ENCODE measurements at places on chromosomes 2 and 18.
A peak's percentile ranks its signal among the peaks of the same experiment; 100 is the strongest.

GRCh38 chr2:197893403-197894177 is 89.2 kb downstream of the PLCL1 start:
- DNase-seq = no peak

- DNase-seq = no peak
Observed at GRCh38 chr2:238238311-238238765, 1.5 kb downstream of the HES6 start.

GRCh38 chr2:136359121-136359965 is 241.4 kb upstream of the CXCR4 start:
- peak; percentile 23 for DNase-seq

DNA sequence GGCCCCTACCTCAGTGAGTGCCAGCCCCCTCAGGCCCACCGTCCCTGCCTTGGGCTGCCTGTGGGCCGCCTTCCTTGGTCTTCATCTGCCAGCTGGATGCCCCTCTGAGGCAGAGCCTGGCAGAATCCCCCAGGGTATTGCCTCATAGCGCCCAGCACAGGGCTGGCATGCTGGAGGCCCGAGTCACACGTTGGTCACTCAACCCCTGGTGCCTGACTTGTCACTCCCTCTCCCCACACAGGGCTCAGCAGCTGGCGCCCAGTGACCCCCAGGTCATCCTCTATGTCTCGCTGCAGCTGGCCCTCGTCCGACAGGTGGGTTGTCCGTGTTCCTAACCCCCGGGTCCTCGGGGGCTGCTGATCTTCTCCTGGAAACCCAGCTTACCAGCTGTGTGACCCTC is 108.4 kb upstream of the MCFD2 start:
- no peak for DNase-seq

DNA sequence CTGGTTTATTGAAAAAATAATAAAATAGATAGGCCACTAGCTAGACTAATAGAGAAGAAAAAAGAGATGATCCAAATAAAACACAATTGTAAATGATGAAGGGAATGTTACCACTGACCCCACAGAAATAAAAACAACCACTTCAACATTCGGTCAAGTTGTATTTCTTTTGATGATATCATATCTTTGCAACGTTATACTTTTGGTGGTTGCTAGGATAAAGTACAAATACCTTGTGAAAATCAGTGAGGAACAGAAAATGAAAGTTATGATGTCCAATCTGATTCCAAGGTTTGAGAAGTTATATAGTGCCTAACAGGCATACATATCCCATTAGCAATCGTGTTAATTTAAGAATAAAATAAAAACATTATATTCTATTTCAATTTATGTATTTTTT is 6.6 kb upstream of the ASNSD1 start:
- DNase-seq = no peak

- DNase-seq = no peak
Observed at GRCh38 chr2:226411727-226412360, 387.8 kb downstream of the IRS1 start.

- DNase-seq = no peak
Observed at GRCh38 chr2:224359569-224359968, 42.3 kb downstream of the FAM124B start.

GRCh38 chr2:229708335-229708734 is 6.0 kb downstream of the DNER start:
- no peak for DNase-seq

DNA sequence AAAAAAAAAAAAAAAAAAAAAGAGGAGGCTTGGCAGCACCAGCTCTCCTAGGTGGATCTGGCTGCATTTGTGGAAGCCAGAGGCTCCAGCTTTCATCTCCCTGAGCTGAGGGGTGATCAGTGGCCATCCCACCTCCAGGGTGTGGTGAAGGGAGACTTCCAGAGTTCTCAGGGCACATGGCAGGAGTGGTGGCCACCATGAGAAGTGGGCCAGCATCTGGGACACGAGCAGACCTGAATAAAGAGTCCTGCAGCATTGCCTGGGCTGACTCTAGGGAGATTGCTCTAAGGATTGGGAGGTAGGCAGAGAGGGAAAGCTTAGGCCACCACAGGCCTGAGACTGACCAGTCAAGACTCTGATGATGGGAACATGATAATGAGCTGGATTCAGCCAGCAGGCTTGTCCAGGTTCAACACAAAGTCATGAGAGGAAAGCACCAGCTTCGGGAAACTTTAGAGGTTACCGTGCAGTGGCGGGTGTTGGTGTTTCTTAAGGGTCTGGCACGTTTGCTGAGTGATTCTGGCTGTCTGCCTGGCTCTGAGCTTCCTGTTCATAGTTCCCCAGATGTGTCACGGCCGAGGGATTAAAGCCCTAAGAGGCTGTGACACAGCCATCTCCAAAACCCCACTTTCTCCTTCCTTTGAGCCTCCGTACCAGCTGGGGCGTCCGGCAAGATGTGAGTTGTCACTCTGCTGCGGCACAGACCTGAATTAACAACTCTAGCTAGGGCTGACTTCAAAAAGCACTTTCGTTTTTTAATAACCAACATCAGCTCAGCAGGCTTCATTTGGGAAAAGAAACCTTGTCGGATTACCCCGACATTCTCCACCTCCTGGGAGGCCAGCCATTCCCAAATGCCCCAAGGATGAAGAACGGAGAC is 38.3 kb upstream of the IL1R1 start:
- DNase-seq = peak; percentile 82

DNA sequence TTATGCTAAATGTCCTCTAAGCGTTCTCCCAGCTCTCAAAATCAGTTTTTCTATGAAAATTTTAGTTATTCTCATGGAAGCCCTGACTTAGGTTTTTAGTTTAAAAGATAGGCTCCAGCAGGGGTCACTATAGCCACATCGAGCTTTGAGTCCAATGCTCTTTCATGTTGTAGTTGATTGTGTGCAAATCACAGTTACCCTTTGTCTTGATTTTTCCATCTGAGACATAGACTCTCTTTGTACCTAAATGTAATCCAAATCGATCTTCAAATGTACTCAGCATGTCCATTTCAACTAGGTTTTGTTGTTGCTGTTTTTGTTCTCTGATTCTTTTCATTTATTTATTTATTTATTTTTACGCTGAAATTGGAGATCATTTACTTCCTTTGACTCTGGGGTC is 26.4 kb upstream of the MSTN start:
- DNase-seq = no peak

DNA sequence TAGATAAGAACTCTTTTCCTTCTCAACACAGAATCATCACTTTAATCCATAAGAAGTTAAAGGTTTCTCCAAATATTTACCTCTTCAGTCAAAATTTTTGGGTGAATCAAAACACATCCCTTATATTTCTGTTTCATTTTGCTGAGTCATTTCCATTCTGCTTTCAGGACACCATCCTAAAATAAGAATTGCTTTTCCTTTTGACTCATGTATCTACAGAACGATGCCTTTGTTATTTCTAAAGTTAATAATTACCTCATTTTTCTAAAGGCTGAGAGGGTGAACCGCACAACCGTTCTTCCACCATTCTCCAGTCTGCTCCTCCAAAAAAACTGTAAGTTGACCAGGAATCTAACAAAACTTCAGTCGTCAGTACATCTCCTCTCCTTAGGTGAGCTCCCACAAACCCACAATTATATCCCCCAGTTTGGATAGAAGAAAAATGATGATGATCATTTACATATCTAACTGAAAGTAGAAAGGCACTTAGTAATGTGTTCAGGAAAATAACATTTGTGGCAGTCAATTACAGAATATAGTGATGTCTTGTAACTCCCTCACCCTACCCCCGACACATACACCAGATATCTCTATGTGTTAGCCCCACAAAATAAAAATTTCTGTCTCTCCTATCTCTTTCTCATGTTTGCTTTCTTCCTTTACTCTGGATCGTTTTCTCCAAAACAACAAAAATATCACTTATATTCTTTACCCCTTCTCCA is 162.5 kb downstream of the RAD51AP2 start:
- DNase-seq = no peak

GRCh38 chr18:8854550-8854949 is 149.2 kb downstream of the MTCL1 start:
- DNase-seq = no peak

DNA sequence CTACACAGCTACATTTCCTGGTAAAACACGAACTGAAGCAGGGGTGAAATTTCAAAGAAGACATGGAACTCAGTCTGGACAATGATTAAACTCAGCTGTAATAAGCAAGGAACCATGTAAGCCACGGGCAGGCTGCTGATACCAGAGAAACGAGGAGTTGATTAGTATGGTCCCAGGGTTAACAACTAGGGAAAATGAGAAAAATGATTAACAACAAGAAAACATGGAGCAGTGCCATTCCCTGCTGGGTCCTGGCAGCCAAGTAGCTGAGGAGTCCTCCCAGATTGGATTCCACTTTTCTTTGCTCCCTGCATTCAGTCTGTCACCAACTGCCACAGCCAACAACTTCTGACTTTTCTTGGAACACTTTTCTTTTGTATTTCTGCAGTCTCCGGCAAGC is 517.0 kb upstream of the KLHL29 start:
- DNase-seq = no peak

DNA sequence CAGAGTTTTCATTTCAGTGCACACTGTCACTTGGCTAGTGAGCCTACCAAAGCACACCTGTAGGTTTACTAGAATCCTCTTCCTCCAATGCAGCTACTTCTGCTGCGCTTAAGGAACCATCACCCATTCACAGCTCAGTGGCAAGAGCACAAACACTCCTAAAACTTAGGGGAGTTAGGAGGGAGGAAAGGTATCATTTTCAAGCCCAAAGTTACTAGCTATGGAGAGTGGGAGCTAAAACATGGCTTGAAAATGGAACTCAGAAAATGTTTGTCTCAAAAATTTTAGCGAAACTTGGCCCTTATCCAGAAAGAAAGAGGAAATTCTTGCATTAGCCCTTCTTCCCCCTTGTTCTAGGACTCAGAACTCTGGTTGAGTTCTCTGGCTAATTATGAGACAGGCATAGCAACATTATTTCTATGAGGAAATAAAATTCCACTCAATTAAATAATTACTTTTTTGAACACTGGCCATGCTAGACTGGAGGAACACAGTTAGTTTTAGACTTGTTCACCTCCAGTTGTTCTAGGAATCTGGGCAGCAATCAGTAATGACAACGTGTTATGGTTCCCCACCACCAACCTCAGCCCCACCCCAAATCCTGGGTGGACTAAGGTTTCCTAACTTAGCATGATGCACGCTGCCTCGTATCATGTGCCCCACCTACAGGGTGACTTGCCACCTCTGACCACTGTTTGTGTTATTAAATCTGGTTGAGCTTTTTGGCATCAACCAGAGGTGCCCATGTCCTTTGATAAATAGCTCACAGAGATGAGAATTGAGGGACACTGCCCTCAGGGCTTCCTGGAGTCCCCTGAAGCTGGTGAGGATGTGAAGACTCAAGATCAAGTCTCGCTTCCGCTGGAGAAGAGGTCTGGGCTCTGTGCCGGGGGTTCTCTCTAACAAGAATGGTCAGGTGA is 32.8 kb downstream of the LPIN2 start:
- no peak for DNase-seq

GRCh38 chr2:117686699-117687098 is 127.8 kb upstream of the DDX18 start:
- no peak for DNase-seq

DNA sequence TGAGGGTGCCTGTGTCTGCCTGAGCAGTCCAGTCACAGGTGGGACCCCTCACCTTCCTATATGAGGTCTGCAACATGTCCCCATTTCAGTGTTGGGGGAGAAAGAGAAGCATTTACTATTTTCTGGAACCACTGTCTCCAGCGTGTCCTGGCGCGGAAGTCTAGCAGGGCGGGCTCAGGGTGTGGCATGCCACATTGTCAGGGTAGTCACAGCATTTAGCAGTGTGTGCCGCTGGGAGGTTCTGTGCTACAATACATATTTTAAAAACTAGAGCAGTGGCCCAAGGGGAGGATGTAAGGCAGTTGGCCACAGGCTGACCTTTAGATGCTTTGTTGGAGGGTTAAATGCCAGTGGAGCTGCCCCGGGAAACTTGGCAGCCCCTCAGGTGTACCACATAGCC is 12.5 kb downstream of the UBE2F start:
- no peak for DNase-seq

DNA sequence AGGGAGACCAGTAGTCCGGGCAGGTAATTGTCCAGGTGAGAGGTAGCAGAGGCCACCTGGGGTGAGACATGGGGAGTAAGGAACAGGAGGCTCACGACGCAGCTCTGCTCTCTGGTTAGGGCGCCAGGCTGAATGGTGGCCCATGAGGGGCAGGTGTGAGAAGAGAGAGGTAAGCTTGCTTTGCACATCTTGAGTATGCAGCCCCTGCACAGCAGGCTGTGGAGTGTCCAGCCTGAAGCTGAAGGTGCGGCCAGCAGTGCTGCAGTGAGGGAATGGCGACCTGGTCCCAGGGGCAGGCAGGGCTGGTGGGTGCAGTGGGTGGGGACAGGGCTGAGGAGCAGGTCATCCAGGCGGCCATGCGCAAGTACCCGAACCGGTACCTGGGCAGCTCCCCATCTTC is 15.7 kb downstream of the PRELID3A start:
- no peak for DNase-seq

- DNase-seq = no peak
Observed at GRCh38 chr2:171394164-171394740, 39.5 kb downstream of the METTL8 start.

DNA sequence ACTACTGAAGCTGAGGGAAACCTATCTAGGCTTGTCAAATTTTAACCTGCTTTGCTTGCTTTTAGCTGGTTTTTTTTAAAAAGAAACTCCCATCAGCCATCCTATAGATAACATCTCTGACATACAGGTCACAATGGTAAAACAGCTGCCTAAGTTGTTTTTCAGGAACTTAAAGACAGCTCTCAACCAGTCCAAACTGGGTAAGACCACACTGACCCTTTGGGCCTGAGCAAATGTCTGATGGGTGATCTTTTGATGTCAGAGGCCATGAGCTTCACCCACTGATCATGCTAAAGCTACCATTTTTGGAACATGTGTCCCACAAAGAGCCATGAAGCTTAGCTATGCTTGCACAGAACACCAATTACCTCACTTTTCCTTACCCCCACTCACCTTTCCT is 50.0 kb upstream of the TANC1 start:
- DNase-seq = no peak

GRCh38 chr18:25979369-25980040 is 110.9 kb downstream of the SS18 start:
- no peak for DNase-seq

- no peak for DNase-seq
Observed at GRCh38 chr18:2923464-2923863, 76.7 kb downstream of the EMILIN2 start.

- no peak for DNase-seq
Observed at GRCh38 chr2:170713543-170714380, 1.4 kb upstream of the SP5 start.

DNA sequence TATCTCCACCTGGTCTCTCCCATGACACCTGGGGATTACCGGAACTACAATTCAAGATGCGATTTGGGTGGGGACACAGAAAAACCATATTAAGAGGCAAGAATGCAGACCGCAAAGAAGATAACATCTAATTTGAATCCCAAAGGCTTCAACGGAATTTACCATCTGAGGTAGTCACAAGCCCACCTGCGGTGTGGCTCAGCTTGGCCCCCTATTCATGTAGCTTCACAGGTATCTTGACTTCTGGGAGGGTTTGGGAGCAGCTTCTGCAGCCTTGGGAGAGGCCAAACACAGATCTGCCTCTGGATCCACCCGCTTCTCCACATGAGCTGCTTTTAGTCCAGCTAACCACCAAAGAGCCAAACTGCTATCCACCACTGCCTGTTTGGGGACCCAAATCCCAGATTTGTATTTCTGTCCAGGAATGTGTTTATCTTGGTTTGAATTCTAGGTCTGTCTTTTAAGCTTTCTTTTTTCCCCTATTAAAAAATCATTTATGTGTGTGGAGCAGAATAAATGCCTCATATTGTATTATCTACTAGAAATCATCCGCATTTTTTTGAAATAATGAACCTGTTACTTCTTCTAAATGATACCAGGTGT is 247.6 kb downstream of the DLGAP1 start:
- no peak for DNase-seq

Measured in activated CD4-positive, alpha-beta T cell treated with anti-CD3 and anti-CD28 coated beads, Interleukin-2, amount 50 U/mL, for 24 hours (primary cell).